ENCODE measurements at places on chromosomes 13 and 19.

DNA sequence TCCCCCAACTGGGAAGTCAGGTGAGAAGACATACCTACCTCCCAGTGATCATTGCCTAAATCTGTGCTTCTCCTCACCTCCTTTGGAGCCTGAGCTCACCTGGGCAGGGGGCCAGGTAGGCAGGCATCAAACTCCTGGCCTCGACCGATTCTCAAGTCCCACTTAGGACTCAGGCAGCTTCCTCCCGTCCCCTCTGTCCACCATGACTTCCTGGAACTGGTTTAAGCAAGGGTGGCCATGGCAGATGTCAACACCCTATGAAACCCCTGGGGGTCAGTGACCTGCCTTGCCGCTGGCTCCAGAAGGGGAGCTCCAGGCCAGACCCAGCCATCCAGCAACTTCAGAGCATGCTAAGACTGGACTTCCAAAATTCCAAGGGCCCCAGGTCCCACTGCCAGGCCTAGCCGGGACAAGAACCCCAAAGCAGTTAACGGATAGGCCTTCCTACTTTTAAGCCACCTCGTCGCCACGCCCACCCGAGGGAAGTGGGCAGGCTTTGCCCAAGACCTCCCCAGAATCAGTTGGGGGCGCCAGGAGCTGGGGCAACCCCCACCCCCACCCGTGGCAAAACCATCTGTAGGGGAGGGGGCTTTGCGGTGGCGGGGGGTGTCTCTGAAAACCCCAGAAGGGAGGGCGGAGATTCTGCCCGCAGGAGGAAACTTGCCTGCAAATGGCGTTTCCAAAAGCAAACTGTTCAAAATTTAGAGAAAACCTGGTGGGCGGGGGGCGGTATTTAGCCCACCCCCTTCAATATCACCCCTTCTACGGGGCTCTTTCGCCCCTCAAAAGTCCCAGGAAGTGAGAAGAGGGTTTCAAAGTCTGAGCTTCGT lies 657 bp downstream of the PLIN3 start:
- DNase-seq = peak; percentile 7

- DNase-seq = no peak
Observed at GRCh38 chr19:32875428-32875827, 5.9 kb upstream of the SLC7A9 start.

DNA sequence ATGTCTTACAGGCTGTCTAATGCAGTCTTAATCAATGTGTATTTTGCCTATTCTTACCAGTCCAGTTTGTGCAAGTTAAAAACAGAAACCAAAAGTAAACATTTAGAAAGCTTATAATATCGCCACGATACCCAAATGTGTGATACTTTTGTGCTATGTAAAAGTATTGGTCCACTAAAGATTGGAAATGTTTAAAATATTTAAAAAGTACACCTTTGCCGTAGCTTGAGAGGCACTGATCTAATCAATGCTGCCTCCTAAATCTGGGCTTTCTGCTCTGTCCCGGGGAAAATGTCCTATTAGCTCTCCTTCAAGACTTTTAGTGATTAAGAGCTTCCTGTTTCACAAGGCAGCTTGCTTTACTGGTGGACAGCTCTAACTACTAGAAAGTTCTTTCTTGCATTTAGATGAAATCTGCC lies 64.7 kb downstream of the DNAJC15 start:
- no peak for DNase-seq

DNA sequence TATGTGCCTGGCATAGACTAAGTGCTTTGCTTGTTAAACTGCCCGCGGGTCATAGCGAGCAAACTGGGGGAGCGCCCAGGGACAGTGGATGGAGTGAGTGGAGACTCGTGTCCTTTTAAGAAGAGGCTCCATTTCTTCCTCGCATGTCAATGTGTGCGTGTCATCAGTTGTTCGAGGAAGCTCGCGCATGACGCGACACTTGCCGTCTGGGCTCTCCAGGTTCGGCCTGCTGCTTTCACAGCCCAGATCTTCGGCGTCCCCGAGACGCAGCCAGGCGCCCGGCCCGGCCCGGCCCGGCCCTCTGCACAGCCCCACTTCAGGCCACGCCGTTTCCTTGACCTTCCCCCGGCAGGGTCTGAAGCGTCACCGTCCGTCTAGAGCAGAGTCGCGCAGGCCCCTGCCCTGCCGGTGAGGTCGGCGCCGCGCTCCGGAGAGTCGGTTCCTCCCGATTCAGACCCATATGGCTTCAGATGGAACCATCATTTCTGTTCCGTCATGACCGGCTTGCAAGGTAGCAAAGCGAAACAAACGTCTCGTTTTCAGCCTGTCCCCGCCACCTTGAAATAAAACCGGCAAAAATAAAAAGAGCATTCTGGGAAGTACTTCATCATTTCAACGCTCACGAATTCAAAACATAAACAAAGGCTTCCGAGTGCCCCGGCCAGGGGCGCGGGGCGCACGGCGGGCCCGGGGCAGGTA lies 599 bp upstream of the ARHGEF7 start:
- no peak for DNase-seq

DNA sequence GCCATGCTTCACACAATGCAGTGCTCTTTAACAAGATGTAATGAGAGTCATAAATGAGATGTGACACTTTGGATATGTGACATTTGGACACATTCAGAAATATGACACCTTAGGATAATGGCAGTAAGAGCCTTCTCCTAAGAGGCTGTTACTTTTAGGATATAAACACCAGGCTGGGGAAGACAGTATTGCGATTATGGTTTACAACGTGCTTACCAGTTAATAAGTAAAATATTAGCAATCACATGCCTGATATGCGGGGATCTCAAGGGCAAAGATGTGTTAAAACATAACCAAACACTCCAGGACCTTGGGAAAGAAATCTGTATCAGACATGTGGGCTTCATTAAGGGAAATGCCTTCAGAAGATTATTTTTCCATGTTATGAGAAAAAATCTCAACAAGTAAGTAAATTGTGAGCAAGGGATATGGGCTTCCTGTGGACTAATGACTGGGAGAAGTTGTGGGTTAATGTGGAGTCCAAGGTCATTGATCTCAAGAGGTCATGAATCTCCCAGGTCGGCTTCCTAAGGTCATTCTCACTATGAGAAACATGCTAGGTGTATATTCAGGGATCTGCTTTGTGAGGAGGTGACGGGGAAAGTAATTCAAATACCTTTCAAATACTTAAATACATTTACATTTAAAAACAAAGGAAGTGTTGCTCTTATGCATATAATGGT lies 105.3 kb downstream of the STARD13 start:
- DNase-seq = no peak

DNA sequence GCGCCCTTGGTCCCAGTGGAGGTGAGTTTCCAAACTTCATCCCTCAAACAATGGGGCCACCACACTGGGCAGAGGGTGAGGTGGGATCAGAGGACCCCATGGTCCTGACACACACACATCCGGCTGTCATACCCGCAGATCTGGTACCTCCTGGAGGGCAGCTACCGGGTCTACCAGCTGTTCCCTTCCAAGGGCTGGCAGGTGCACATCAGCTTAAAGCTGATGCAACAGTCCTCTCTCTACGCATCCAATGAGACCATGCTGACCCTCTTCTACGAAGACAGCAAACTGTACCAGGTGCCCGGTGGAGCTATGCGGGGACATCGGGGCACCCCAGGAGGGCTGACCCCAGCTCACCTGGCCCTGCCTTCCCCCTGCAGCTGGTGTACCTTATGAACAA lies 14.0 kb upstream of the PSMD8 start:
- no peak for DNase-seq

DNA sequence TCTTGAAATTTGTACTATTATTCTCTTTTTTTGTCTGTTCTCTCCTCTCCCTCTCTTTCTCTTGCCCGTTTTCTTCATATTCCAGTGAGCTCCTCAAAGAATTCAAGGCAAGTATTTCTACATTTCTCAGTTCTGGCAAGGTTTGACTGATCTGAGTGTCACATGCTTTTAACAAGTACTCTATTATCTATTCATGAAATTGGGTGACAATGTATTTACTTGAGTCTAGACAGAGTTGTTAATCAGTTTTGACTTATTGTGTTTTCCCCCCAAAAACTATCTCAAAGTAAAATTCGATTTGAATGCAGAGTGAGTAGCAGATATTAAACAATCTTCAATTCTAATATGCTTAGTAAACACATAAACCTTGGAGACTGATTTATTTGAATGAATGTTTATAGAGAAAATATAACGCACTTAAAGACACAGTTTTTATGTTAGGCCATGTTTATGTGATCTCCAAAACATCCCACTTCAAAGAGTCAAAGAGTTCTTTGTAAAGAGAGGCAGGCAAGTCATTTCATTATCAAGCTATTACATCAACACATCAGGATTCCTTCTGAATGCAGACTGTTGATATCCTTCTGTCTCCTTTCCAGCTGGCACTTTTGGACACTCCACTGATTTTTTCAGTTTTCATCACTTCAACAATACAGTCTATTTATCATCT lies 166.6 kb downstream of the SLITRK6 start:
- no peak for DNase-seq

GRCh38 chr13:41028051-41028450 lies 8.9 kb upstream of the ELF1 start:
- no peak for DNase-seq

GRCh38 chr13:76778853-76779252 lies 107.4 kb downstream of the KCTD12 start:
- DNase-seq = no peak

- DNase-seq = no peak
Observed at GRCh38 chr13:40098246-40098645, 442.8 kb downstream of the COG6 start.

DNA sequence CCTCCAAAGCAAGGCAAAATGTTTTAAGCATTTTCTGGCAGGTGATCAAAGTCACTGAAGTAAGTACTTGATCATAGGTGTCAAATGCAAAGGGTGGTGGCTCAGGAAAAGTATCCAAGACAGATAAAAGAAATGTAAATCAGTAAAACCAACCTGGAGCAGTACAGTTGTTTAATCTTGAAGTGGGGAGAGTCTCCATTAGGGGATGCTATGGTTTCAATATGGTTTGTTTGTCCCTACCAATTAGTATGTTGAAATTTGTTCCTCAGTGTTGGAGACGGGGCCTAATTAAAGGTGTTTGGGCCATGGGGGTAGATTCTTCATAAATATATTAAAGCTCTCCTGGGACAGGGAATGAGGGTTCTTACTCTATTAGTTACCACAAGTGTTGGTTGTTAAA lies 1781.7 kb upstream of the PRR20A start:
- DNase-seq = no peak

DNA sequence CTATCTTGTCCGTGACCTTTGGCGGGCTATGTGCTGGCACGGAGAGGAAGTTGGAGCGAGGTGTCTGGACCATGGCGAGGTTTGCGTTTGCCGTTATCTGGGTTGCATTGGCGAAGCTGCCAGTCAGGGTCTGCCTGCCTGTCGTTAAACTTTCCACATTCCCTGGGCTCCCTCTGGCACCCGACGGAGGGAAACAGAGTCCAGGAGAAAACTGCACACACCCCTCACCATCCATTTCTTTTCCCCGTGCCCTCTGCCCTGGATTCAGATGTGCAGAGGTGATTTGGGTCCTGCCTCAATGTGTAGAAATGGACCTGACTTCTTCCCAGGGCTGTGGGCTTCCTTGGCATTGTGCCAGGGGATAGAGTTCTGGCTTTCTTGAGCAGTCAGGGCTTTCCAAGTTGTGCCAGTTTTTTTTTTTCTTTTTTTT lies 142.4 kb downstream of the URI1 start:
- DNase-seq = no peak

- no peak for DNase-seq
Observed at GRCh38 chr19:7263521-7263920, 30.7 kb downstream of the INSR start.

- no peak for DNase-seq
Observed at GRCh38 chr13:26222520-26223046, 469 bp upstream of the RNF6 start.

GRCh38 chr13:47726394-47726793 lies 274.7 kb downstream of the SUCLA2 start:
- no peak for DNase-seq

- no peak for DNase-seq
Observed at GRCh38 chr13:97849305-97849704, 104.2 kb upstream of the IPO5 start.

All from activated naive CD8-positive, alpha-beta T cell treated with anti-CD3 and anti-CD28 coated beads, Interleukin-2, amount 50 U/mL, for 16 hours (primary cell).